ENCODE measurements at places on chromosomes 2 and 18. TPM values are rescaled to one million over a fixed set of nuclear protein-coding genes. Genes with fewer than 3 reads are reported as not detected.

CNGA3 gene
- total RNA-seq = 1.3 TPM

IL1RL2 gene
- 1.1 TPM for total RNA-seq

ATOH8 gene
- 3.4 TPM for total RNA-seq

EVA1A gene
- 0.87 TPM for total RNA-seq

STAMBP gene
- total RNA-seq = 43.1 TPM

GAL3ST2 gene
- total RNA-seq = 69.8 TPM

SNTG2 gene
- 2.0 TPM for total RNA-seq

Data from left colon (tissue), 2 donors.